ENCODE measurements at places on chromosomes 5 and 9.

GRCh38 chr9:131565369-131565768 lies 20.0 kb downstream of the PRRT1B start:
- DNase-seq: no peak

DNA sequence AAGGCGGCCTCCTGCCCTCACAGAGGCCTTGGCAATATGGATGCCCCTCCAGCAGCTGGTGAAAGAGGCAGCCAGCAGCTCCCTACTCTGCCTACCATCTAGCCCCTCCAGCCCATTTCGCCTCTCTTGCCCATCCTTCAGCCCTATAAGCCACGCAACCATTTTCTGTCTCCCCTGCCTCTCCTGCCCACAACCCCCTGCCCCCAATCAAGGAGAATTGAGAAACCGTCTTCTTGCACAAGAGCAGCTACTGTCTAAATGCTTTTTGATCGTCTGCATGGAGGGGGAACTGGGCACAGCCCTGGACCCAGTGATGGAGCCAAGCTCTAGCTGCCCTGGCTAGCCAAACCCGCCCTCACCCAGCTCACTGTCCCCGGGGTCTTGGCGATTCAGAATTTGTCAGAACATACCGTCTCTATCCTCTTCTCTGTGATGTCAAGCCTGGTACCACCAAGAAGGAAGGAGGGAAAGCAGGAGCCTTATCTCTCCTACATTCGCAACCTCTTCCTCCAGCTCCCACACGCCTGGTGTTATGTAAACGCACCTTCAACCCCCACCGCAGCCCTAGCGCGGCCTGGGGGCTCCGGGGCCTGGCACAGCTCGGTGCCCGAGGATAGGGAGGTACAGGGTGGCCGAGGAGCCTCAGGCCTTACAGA lies 1.2 kb downstream of the SPRY4 start:
- DNase-seq: no peak

DNA sequence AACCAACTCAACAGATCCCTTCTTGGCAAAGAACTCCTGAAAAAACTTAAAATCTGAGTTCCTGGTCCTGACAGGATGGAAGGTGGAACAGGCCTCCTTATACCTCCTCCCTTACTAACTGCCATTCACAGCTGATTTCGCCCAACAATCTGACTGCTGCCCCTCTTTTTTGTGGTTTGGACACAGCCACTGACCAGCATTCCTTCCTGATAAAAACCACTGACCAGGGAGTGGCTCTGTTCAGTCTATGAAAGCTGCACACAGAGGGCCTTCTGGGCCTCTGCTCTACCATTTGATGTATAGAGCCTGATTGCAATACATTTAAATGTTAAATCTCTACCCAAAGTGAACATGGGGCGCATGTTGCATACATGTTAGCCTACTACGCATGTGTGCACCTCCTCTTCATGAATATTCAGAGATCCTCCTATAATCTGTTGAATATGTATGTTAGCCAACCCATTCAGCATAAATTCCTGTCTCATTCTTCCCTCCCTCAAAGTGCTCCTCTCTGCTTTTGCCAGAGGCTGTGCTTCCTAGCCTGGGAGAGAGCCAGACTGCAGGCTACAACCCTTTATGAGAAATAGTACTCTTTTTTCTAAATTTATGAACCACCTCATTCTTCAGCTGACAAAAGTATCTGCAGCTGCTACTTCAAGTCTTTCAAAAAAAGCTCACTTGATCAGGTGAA lies 93.7 kb upstream of the MRPS30 start:
- DNase-seq: no peak

GRCh38 chr5:180623411-180623834 lies 26.0 kb downstream of the FLT4 start:
- DNase-seq: no peak

- peak; percentile 22 for DNase-seq
Measured at GRCh38 chr5:170791325-170791954, 7.9 kb downstream of the GABRP start.

DNA sequence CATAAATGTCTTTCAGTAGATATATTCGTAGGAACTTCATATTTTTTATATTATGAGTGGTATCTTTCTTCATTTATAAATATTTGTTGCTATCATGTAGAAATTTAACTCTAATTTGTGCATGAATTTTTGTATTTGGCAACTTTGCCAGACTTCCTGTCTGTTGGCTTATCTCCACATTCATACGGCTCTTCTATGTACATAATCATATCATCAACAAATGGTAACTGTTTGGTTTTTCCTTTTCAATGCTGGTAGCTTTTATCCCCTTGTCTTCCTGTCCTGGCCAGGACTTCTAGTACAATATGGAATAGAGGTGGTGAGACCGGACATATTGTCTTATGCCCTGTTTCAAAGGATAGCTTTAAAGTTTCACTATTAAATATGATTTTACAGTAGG lies 132.3 kb upstream of the COL5A1 start:
- DNase-seq: no peak

- DNase-seq: peak; percentile 91
Measured at GRCh38 chr5:43042176-43042625, 2.1 kb upstream of the ANXA2R start.

DNA sequence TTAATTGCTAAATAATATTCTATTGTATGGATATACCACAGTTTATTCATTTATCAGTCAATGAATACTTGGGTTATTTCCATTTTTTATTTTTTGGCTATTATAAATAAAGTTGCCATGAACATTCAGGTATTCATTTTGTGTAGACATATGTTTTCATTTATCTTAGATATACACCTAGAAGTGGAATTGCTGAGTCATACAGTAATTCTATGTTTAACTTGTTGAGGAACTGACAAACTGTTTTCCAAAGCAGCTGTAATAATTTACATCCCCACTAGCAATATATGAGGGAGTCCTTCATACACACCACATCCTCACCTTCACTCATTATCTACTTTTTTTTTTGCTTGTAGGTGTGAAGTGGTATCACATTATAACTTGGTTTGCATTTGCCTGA lies 123.6 kb downstream of the FBN2 start:
- no peak for DNase-seq

All from OCI-LY7 (cell line).